Femur (tissue), 1 donor: ENCODE measurements at places on chromosomes 6 and 20.

DNA sequence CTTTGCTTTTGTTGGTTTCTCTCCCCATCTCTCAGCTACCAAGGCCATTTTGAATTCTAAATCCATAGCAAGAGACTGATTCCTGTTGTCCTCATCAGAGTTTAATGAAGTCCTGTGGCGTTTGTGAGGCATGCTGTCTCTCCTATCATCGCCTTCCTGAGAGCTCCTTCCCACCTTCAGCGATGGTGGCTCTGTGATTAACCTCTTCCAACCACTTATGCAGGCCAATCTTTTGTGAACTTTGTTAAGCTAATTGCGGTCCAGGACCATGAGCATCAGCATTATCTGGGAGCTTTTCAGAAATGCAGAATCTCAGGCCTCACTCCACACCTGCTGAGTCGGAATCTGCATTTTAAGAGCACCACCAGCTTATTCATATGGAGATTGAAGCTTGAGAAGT is 272.5 kb upstream of the CDYL start:
- DNase-seq: no peak

DNA sequence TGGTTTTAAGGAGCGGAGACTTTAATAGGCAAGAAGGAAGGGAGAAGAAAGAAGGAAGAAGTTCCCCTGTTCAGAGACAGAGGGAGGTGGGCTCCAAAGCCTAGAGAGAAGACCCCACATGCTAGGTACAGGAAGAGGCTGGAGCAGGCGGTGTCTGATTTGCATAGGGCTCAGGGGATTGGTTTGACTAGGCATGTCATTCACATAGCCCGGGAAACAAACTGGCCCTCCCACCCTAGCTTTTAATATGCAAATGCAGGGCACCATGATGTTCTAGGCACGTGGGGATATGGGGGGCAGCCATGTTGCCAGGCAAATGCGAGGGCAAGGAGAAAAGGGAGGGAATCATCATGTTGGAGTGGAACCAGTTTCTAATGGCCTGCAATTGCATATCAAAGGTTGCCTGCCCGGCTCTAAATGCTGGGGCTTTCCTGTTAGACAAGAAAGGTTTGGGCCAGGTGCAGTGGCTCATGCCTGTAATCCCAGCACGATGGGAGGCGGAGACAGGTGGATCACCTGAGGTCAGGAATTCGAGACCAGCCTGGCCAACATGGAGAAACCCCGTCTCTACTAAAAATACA is 34.3 kb upstream of the AGPAT4 start:
- no peak for DNase-seq

DNA sequence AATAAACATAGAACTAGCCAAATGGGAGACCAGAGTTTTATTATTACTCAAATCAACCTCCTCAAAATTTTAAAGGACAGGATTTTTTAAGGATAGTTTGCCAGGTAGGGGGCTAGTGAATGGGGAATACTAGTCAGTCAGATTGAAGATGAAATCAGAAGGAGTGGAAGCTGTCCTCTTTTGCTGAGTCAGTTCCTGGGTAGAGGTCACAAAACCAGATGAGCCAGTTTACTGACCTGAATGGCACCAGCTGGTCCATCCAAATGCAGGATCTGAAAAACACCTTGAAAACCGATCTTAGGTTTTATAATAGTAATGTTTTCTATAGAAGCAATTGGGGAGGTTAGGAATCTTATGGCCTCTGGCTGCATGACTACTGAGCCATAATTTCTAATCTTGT is 558.2 kb downstream of the PKHD1 start:
- DNase-seq: no peak

DNA sequence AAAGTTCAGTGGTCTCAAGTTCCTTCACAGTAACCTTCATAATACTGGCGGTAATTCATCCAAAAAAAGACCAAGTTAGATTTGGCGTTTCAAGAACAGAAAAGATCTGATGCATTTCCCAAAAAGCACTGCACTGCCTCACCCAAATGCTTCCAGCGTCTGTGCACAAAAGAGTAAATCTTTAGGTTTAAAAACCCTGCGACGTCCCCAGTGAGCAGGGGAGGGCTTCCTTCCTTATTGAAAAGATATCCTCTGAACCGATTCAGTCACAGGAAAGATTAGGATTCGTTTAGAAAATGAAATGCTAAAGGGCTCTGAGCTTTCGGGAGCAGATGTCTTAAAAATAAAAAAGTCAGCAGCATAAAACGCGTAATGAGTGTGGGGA is 654 bp downstream of the TBC1D7 start:
- no peak for DNase-seq

GRCh38 chr6:27263886-27264285 is 16.4 kb downstream of the PRSS16 start:
- DNase-seq: no peak

DNA sequence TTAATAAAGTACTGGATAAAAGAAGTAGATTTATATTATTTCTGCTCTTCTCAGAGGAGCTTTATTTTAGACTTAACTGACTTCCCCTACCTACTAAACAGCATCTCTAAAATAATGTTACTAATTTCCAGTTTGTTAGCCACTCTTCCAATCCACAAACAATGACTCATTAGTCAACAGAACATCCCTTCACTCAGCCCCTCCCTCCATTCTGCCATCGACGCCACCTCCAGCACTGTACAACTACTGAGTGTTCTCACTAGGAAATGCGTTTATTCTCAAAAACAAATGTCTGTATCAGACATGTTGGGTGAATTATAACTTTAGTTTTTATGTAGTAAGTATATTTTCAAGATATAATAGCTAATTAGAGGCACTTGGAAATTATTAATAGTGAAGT is 427.0 kb downstream of the EYS start:
- DNase-seq: no peak

DNA sequence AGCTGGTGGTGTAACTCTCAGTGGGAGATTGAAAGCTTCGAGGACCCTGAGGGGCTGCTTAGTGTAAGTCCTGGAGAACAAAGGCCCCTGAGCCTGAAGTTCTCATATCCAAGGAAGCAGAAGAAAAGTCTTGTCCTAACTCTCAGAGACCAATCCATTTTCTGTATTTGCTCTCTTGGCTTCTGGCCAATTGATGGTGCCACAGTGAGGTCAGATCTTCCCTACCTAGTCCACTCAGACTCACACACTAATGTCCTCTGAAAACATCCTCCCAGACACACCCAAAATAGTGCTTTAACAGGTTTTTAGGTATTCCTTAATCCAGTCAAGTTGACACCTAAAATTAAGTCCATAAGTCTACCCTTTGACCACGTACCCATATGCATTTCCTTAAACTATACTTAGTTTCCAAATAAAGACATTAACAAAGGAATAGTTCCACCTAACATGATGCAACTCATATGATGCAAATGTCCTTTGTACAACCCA is 29.4 kb downstream of the ZNF292 start:
- no peak for DNase-seq

DNA sequence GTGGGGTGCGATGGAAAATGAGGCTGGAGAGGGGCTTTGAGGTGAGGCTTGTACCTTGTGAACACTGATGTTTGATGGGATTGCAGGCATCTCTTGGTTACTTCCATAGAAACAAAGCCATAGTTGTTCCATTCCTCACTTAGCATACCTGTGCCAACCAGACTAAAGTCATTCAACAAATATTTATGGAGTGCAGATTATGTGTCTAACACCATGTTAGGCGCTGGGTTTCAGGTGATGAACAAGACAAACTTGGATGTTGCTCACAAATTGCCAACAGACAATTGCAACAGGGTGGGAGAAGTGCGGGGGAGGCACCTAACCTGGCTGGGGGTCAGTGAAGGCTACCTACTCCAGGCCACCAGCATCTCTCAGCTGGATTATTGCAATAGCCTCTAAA is 1.5 kb downstream of the TTPAL start:
- DNase-seq: no peak

GRCh38 chr6:158439255-158439654 is 120.6 kb upstream of the TMEM181 start:
- DNase-seq: no peak

DNA sequence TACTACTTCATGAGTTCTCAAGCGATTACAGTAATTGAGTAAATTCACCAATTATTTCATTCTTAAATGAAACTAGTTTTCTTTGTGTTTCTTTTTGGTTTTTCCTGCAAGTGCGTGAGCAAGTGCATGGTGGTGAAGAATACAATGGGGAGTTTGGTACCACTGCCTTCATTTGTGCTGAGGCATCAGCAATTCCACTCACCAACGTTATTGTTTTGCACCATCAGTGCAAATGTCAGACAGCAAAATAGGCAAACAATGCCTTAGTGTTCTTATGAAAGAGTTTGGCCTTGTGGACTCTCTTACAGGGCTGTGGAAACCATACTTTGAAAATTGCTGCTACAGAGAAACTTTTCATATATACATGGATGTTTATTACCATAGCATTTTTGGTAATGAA is 8.2 kb downstream of the CDH26 start:
- no peak for DNase-seq

DNA sequence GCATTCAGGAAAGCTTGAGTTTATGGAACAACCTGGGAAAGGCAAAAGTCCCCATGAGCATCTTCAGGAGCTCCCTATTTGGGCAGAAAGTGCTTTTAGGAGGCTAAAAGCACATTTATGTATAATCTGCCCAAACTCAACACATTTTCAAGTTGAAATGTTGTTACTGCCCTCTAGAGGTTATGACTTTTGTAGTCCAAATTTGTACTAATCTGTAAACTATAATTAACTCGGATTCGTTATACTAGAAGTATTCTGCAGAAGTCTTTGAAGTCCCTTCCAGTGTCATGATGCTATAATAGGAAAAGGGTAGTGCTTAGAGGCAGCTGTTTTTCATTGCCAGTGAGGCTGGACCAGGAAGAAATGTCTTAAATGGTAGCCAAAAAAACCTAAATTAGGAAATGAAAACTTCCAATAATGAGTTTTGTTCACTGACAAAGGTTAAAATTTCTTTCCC is 44.8 kb upstream of the EMILIN3 start:
- no peak for DNase-seq

DNA sequence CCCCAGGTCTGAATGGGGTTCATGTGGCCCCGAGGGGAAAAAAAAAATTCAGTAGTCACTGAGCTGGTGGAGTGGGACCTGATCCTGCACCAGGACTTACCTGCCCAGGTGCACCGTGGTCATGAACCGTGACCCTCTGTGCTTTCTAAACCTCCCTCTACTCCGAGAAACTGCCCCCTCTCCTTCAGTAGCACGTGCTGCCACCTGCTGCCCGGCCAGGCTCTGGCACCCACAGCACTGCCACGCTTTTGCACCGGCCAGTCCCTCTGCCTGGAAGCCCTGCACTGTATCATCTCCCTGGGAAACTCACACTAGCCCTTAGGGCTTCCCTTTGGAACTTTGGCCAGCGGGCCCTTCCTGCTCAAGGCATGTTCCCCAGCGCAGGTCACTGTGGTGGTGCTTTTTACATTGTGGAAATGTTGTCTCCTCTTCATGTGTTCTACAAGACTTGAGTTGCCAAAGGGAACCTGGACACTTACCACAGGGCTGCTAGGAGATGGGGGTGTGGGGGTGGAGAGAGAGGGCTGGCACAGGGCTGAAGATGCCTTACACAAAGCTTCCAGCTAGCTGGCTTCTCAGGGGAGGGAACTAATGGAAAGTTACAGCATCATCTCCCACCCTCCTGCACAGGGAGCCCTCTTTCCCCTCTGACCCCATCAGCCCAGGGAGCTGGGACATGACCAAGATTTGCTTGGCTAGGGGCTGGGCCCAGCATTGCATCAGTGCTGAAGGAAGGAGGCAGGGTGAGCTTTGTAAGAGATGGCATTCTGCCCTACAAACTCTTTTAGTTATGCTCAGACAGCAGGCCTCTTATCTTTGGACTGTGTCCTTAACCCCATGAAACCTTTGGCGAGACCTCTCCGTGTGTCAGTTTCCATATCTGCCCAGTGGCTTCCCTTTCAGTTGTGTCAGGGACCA is 2.5 kb upstream of the PTPRT start:
- DNase-seq: no peak

DNA sequence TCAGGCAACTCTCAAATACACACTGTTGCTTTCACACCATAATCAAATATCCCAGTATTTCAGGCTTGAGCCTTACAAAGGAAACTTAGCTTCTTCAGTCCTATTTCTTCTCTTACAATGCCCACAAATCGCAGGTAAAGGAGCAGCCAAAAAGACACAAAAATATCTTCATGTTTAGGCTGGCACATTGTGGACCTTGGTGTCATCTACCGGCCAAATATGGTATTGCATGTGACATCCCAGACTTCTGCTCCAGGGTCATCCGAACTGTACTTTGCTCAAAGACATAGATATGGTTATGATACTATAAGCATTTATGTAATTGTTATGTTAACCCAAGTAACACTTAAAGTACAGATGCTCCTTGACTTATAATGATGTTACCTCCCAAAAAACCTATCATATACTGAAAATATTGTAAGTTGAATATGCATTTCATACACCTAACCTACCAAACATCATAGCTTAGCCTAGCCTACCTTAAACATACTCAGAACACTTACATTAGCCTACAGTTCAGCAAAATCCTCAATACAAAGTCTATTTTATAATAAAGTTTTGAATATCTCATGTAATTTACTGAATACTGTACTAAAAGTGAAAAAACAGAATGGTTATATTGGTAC is 4.6 kb downstream of the OR2H2 start:
- peak; percentile 41 for DNase-seq

DNA sequence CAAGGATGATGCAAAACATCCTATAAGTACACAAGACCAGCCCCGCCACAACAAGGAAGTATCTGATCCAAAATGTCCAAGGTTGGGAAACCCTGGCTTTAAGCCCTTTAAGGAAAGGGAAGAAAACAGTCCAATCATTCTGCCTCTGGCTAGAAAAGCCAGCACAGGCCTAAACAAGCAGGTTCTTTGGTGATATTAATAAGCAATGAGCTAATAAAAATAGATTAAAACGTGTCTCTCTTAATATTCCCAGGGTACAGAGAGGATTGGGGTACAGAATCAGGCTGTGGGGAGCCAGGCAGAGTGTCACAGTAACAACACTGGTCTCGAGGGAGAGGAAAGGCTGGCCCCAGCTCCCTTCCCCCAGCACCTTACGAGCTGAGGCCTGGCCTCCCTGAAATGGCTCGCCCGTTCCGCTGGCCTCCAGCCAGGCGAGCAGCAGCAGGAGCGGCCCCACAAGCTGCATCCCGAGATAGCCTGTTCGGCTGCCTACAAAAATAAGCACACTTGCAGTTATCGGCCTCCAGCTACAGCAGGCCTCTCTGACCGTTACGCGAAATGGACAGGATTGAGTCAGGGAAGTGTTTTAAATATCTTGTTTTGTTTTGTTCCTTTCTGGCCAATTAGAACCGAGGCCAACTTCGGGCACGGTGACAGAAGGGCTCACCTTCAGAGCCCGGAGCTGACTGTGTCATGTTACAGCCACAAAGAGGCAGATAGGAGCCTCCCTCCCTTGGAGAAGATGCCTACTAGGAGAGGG is 4.0 kb upstream of the ZMYND8 start:
- DNase-seq: peak; percentile 90

DNA sequence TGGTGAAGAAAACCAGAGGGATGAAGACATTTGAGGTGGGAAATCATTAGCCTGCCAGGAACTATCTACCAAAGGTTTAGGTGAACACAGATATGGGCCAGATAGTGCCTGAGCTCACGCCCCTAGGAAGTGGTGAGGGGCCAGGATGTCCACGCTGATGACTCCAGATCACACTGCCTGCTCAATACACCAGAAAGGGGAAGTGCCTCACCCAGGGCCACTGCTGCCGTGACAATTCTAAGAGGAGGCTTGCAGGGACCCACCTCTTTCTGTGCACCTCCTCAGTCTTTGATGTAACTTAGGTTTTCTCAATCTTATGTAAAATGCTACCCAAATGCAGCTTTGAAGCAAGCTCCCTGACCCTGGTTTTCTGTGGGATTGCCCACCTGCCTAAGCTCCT is 5.4 kb upstream of the RAB44 start:
- DNase-seq: no peak
